ENCODE measurements at places on chromosomes 12 and 14.

GRCh38 chr12:25332143-25332542, 81.4 kb upstream of the KRAS start:
- no peak for DNase-seq

DNA sequence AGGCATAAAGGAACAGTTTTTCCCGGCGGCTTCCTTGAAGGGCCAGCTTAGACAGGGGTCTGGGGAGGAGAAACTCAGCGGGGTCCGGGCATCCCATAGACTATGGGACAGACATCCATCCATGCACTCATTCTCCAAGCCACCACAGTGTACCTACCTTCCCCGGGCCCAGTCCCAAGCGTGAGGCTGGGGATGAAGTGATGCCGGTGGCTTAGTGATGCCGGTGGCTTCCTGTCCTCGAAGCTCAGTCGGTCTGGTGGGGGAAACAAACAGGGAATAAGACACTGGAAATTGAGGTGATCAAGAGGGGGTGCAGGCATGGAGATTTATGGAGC, 421 bp downstream of the RTL1 start:
- no peak for DNase-seq

DNA sequence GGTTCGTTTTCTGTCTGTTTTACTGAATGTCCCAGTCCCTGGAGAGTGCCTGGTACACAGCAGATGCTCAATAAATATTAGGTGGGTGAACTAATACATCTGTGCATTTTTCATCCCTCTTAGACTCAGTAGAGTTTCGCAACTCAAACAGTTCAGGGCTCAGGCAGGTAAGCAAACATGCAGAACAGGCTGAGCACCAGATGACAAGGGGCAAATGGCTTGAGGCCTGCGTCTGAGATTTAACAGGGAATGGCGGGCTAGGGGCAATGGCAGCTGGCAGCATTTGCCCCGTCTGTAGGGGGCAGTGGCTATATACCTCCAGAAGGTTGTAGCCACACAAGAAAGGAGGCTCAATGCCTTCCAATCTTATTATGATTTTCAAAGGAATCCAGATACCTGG, 8.6 kb upstream of the RAN start:
- no peak for DNase-seq

DNA sequence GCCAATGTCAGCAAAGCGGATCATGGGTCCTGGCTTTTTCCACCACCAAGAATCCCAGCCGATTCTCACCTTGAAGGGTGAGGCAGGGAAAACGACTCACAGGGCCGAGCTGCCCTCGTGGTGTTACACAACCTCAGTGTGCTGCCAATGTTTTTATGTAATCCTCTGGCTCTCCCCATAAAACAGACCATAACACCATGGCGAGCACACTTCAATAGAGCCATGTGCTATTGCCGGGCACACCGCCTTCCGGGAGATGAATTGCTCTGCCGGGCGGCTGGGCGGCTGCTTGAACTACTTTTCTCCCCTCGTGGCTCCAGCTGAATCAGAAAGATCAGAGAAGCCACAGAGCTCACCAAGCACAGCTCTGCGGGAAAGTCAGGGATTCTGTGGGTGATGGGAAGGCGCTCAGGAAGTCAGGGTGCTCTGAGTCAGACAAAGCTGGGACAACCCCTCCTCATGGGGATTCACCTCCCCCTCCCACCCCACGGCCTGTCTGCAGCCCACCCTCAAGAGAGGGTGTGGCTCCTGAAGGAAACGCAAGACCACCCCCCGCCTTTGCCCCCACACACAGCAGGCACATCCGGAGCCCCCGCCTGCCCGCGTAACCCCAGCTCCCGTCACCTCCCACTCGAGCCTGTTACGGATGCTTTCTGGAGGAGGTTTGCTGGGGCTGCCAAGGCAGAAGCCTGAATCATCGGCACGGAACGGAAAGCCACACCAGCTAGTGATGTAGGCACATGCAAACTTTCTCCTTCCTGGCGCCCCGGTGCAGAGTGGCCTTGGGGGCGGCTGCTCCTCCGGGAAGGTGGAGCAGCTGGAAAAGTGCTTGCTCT, 1.8 kb downstream of the GALNT9 start:
- no peak for DNase-seq

DNA sequence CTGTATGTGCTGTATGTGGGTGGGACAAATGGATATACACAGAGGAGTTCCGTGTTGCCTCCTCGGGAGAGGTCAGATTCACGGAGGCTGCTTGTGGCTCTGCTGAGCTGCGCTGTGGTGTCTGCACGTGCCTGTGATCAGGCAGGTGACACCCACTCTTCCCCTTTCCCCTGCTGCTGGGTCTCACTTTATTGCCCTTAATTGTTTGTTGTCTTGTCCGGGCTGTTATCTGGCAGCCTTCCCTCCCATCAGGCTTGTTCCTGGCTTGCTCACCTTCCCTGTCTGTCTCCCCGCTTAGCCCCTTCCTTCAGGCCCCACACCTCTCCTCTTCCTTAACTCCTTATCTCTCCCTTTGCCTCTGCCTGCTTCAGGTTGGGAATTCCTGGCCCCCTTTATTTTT, 13.5 kb downstream of the WNT5B start:
- DNase-seq, result peak; percentile 64

GRCh38 chr14:56431013-56431412, 148.6 kb upstream of the TMEM260 start:
- DNase-seq, result no peak

Measured in NCI-H2081 (cell line).